ENCODE measurements at places on chromosomes 12 and 14.
A peak's percentile ranks its signal among the peaks of the same experiment; 100 is the strongest.

- DNase-seq, result no peak
Measured at GRCh38 chr12:120276734-120277133, 11.2 kb upstream of the PXN start.

GRCh38 chr12:31523306-31523705, 67.6 kb downstream of the DENND5B start:
- no peak for DNase-seq

DNA sequence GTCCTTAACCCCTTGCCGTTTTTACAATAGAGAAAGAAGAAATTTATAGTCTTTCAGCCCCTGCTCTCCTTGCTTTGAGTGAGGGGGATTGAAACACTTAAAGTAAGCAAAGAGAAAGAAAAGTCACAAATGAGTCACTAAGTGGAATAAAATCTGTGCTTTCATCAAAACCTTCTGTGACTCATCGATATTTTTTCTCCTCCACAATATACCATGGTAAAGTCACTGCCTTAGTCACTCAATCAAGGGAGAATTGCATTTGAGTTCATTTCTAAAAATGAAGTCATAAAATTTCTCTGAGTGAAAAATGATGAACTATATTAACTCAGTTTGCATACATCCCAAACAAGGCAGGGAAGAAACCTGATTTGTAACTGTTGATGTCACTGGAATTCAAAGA, 470.3 kb downstream of the FOXG1 start:
- peak; percentile 48 for DNase-seq

- DNase-seq, result no peak
Measured at GRCh38 chr14:54443981-54444380, 2.8 kb upstream of the CNIH1 start.

DNA sequence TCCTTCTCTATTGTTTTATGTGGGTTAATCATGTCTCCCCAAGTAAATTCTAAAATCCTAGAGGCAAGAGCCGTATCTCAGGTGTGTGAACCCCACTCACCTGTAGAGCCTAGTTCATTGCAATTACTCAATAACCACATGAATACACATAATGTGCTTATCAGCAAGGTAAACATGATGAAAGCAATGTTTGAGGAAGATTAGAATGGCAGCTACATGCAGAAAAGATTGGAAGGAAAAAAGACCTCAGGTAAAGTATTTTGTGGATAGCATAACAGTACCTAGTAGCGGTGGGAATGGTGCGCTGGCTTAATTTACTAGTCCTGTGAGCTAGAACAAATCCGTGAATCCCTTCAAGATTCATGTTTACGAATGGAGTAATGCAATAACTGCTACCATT, 5.3 kb upstream of the KRAS start:
- no peak for DNase-seq

DNA sequence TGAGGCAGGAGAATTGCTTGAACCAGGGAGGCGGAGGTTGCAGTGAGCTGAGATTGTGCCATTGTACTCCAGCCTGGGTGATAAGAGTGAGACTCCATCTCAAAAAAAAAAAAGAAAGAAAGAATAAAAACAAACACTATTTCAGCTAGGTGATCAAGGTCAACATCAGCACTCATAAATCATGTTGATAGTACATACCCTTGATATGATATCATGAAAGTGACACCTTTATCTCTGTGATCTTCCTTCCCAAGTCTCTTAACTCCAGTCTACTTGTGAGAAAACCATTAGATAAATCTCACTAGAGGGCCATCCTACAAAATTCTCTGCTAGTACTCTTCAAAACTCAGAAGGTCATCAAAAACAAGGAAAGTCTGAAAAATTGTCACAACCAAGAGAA, 44.2 kb upstream of the PTGR2 start:
- DNase-seq, result no peak

- no peak for DNase-seq
Measured at GRCh38 chr12:116066381-116067230, 210.9 kb downstream of the MED13L start.

DNA sequence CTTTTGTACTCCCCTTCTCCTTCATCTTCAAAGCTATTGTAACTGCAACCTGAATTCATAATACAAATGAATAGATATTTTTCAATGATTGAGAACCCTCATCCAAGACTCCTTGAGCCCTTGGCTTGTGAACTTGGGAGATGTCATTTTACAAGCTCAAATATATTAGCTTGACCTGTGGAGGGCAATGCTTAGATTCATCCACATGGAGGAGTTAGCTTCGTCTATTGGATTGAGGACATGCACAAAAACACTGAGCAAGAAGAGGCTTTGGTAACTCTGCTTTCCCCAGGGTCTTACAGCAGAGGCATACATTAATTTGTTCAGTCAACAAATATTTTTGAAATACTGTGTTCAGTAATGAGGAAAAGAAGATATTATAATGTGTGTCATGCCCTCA, 101.1 kb downstream of the OTOGL start:
- no peak for DNase-seq

GRCh38 chr12:99029511-99030271, 384.6 kb downstream of the APAF1 start:
- no peak for DNase-seq

DNA sequence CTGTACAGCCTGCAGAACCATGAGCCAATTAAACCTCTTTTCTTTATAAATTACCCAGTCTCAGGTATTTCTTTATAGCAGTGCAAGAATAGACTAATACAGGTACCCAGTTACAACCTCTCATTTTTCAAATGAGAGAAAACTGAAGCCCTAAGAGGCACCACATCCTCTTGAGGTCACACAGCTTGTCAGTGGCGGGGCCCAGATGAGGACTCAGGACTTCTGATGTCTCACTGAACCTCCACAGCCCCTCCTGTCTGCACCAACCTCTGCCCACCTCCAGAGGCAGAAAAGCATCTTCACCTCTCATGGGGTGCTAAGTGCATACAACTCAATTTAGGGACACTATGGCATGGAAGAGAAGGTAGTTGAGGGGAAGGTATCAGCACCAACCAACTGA, 120.7 kb downstream of the CRACR2A start:
- no peak for DNase-seq

DNA sequence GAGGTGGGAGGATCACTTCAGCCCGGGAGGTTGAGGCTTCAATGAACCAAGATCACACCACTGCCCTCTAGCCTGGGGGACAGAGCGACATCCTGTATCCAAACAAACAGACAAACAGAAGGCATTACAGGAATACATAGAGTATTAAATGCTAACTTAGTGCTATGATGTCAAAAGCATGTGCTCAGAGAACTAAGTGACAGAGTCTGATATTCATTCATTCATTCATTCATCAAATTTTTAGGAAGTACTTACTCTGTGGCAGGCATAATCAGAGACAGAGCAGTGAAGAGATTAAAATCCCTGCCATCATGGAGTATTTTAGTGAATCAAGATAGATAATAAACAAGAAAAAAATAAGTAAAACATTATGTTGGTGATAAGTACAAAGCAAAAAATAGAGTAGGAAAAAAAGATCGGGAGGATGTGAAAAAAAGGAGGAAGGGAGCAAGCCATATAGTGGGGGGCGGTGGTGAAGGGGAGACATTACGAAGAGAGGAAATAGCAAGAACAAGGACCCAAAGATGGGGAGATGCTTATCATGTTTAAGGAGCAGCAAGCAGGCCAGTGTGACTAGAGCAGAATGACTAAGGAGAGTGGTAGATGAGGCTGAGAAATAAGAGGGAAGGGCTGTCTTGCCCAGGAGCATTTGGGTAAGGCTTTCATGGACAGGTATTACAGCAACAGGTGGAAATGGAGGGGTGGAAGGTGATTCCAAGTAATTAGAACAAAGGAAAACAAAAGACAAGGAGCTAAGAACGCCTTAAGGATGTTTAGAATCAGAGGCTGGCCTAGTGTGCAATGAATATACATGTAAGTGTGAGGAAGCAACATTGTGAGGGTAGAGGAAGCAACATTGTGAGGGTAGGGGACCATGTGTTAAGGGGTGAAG, 2.8 kb downstream of the MAP4K5 start:
- DNase-seq, result no peak

DNA sequence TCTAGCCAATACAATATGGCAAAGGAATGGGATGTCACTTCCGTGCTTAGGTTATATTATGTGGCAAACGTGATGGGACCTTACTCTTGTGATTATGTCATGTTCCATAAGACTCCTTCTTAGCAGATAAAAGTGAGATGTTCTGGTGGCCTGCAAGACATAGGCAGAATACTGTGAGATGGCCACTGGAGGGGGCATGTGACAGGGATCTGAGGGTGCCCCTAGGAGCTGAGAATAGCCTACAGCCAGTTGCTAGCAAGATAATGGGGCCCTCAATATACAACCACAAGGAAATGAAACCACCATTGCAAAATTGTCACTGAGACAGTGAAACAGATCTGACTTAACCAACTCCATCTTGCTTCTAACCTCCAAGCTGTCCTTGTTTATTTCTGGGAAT, 151.4 kb upstream of the SSTR1 start:
- no peak for DNase-seq

GRCh38 chr14:51680031-51680430, 28.3 kb downstream of the FRMD6 start:
- DNase-seq, result no peak

- no peak for DNase-seq
Measured at GRCh38 chr12:109157986-109158385, 41.6 kb downstream of the ACACB start.

DNA sequence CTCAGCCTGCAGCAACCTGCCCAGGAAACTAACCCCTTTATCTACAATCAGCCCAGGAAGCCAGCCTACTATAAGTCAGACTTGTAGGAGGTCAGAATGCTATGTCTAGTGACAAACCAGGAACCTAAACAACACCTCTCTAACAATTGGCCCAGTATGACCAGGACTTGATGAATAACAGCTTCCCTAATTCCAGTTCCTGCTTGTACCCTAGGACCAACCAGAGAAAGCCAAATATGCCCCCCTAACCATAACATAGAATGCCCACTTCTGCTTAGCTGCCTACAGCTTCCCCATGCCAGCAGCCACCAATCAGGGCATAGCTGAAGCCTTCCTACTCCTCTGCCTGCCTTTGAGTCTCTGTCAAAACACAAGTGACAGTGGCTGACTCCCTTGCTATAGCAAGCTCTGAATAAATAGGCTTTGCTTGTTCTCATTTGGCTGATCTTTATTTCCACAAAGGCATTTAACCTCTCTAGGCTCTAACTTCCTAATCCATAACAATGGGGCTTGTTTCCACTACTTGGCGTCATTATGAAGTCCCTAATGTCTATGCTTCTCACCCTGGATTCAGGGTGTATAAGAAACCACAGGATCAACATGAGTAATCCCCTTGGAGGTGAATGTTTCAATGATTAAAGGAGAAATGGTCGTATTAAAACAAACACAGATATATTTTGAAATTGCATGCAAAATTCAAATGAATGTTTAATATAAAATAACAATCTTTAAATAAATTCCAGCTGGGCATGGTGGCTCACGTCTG, 220.2 kb downstream of the ANO6 start:
- DNase-seq, result peak; percentile 80

DNA sequence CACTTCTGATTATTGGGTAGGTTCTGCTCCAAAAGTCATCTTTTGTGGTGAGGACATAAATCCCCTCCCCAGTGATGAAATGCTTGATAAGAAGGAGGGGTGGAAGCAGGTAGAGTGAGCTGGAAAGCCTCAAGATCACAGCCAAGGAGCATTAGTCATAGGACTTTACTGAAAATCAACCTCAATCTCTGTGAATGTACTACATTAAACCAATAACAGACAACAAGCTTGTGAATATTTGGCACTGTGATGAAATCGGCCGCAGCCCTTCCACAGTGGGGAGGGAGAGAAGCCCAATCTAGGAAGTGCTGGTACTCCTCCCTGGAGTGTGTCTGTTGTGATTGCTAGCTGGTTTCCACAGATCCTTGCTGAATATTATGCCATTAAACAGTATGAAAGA, 41.2 kb upstream of the PTCSC3 start:
- DNase-seq, result no peak

DNA sequence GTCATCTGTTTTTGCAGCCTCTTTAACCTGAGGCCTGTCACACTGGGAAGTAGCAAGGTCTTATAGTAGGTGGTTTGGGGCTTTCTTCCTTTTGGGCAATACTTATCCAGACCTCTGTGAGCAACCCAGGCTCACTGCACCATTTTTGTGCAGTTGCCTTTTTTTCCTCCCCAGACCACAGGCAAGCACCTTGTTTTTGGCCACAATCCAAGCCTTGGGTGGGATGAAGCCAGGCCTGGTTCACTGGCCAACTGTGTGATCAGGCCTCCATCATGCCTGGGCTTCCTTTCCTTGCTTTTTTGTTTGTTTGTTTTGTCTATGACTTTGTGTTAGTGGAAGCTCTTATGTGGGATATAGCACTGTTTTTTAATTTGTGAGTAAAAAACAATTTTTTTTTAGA, 71.7 kb downstream of the DNAH10 start:
- no peak for DNase-seq

DNA sequence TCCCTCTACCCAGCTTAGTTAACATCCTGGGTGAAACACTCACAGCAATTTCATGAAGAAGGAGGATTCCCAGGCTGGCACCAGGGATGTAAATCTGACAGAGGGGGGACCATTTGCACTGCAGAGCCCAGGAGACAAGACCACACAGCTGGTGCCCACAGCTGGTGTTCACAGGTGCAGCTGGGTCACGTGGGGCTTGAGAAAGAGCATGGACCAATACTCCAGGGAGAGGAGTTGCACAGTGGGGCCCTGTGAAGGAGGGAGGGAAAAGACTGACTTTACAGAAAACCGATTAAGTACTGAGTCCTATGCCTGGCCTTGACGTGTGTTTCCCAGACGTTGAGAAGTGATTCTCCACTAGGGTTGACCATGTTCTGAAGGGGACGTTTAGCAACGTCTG, 1316.7 kb upstream of the TMEM132C start:
- no peak for DNase-seq

DNA sequence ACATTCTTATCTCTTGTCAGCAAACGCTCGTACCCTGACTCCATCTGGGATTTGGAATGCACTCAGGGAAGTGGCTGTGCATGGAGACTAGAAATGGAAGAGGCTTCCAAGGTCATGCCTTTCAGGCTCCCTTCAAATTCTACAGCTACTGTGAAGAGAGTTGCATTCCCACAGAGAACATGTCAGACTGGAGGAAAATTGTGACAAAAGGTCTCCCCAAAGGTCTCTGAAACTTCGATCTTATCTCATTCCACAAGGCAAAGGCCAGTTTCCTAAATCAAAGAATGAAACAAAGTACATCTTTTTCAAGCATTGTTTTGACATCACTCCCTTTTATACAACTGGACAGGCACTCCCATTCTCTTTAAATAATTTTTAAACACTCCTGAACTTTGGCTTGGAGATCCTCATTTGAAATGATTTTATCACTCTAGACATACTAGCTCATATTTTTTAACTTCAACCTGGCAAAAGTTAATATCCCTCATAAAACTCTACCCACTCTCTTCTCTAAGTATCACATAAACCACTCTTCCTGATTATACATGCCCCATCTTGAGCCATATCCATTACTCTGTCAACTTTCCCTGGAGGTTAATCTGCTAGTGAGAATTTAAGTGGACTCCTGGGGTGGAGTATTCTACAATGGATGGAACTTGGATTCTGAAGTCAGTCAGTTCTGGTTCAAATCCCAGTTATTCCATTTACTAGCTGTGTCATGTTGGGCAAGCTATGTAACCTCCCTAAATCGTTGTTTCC, 218.1 kb upstream of the HMGA2 start:
- no peak for DNase-seq
